ENCODE measurements at places on chromosomes 5 and 9.

- DNase-seq: no peak
Observed at GRCh38 chr5:95284572-95285408, at the start of gene MCTP1. Gene MCTP1, minus strand, starts transcription at chr5:95285094.

DNA sequence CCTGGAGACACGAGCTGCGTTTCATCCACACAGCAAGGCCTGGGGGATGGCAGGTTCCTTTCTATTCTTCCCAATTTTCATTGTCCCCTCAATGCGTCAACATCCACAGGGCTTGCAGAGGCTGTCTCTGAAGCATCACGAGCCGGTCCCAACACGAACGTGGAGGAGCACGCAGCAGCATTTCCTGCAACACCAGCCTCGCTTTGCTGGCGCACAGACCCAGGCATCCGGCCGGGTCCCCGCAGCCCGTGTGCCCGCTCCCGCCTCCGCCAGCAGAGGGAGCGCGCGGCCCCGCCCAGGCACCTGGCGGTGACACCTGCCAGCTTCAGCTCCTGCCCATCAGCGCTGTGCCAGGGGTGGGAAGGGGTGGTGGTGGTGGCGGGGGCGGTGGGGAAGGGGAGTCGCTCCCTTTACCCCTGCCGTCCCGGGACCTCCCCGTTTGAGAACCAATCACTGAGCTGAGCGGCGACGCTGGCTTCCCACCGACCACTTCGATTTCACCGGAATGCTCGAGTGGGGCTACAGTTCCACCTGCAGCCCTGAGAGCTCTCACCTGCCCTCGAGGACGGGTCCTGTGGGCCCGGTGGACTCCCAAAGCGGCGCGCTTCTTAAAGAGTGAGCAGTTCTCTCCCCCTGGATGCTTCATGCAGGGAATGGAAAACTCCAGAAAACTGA lies 464.5 kb downstream of the ICE1 start:
- DNase-seq: peak; percentile 48

- no peak for DNase-seq
Observed at GRCh38 chr5:180251141-180251540, 40.7 kb downstream of the MAPK9 start.

- no peak for DNase-seq
Observed at GRCh38 chr9:125831054-125831453, 83.9 kb downstream of the PBX3 start.

Data from activated CD4-positive, alpha-beta T cell treated with anti-CD3 and anti-CD28 coated beads, Interleukin-2, amount 50 U/mL, for 16 hours (primary cell).